ENCODE measurements at places on chromosomes 12 and 14. TPM values are rescaled to one million over a fixed set of nuclear protein-coding genes. Genes with fewer than 3 reads are reported as not detected.

Gene SOCS4
- total RNA-seq = 17.6 TPM

GRCh38 chr12:120843472-120843871 lies 60.7 kb downstream of the SPPL3 start:
- H3K27me3 ChIP-seq = no peaks in the 10 kb centered on the region
- DNase-seq = no peak
- H3K4me1 ChIP-seq = peaks cover 7% of the 10 kb centered on the region
- H3K36me3 ChIP-seq = no peaks in the 10 kb centered on the region

GRCh38 chr12:79661629-79662028 lies 29.1 kb downstream of the PAWR start:
- no peak overlapping the region for H3K27ac ChIP-seq
- H3K27me3 ChIP-seq = no peaks in the 10 kb centered on the region
- DNase-seq = no peak
- no peaks in the 10 kb centered on the region for H3K36me3 ChIP-seq

- DNase-seq = no peak
- no peak overlapping the region for H3K4me3 ChIP-seq
- H3K27me3 ChIP-seq = no peaks in the 10 kb centered on the region
These were observed 5.7 kb upstream of the AKAP5 start for GRCh38 chr14:64459405-64460136.

DNA sequence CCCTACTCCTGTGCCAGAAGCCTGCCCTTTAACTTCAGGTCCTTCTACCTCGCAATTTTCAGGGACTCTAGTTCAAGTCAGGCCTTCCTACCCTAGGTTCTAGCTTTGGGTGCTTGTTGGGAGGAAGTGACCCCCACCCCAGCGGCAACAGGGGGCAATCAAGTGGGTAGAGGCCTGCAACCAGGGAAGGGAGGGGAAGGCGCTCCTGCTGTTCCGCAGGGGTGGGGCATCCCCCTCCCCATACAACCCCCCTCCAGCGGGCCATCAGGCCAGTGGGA lies 204 bp upstream of the PRPH start:
- no peak for DNase-seq
- H3K4me1 ChIP-seq = peaks cover 18% of the 10 kb centered on the region
- H3K36me3 ChIP-seq = no peaks in the 10 kb centered on the region
- H3K27me3 ChIP-seq = peaks cover 43% of the 10 kb centered on the region

GRCh38 chr12:102033991-102034745 lies 27.6 kb downstream of the WASHC3 start:
- no peak overlapping the region for H3K27ac ChIP-seq
- H3K36me3 ChIP-seq = peaks cover 69% of the 10 kb centered on the region
- H3K4me1 ChIP-seq = no peaks in the 10 kb centered on the region
- no peak for DNase-seq

Gene BICD1
- total RNA-seq = 16.0 TPM

Gene PPM1H
- total RNA-seq = 0.18 TPM

Measured in natural killer cell (primary cell).